ENCODE measurements at places on chromosomes 2 and 18. TPM values are rescaled to one million over a fixed set of nuclear protein-coding genes. Genes with fewer than 3 reads are reported as not detected.

The SLC23A3 gene
- 0.12 TPM for total RNA-seq

The DYNAP gene
- total RNA-seq, result not detected

The ST8SIA3 gene
- not detected for total RNA-seq

The PPP4R3B gene
- total RNA-seq, result 31.2 TPM

The ALPP gene
- total RNA-seq, result not detected

The TMEM131 gene
- 13.8 TPM for total RNA-seq

The CXCR4 gene
- 0.47 TPM for total RNA-seq

The NEU4 gene
- total RNA-seq, result not detected

The FAM161A gene
- total RNA-seq, result 0.70 TPM

The CCDC74A gene
- 16.9 TPM for total RNA-seq

The CDH2 gene
- total RNA-seq, result 59.0 TPM

All from pericardium fibroblast (primary cell).